ENCODE measurements at places on chromosomes 4 and X.

DNA sequence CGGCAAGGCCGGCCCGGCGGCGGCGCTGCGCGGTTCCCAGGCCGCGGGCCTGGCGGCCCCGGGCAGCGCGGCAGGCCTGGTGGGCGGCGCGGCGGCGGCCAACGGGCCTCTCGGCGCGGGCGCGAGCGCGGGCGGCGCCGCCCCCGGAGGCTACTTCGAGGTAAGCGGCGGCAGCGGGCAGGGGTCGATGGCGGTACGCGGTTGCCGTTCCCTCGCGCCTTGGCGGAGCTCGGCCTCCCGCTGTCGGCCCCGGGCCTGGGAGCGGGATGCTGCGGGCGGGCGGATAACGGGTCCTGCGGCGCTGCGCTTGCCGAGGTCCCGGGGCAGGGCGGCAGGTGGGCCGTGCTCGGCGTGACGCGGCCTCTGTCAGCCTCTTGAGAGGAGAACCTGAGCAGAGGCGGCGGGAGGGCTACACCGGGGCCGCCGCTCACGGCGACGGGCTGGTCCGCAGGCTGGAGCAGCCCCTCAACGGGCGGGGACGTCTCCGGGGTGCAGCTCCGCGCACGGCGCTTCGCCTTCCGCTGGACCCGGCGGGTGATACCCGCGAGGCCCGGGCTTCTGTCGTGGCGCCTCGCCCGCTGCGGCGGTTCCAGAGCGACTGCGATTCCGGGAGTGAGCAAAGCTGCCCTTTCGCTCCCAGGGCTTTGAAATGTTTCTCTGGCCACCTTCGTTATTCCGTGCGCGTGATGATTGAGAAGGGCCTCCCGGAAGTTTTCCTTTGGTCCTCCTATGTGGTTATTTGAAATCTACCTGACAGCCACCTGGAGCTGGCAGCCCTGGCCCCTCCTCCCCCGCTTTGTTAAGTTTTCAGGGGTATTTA is 774 bp downstream of the FAM193A start:
- DNase-seq: peak; percentile 54

DNA sequence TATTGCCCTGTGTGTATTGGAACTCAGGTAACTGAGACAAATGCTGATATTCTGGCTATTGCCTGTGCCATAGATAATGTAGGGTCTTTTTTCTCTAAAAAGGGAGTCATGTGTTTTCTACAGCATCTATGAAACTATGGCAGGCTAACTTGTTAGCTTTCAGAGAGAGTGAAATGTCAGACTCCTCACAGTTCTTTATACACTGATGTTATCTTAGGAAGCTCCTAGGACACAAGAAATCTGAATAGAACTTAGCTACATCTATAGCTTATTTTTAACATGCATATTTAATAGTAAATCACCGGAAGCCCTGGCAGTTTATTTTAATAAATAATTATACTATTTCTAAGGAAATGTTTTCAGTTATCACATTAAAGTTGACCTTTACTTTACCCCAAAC is 369.6 kb downstream of the NAF1 start:
- no peak for DNase-seq

GRCh38 chrX:30607155-30607554 is 29.6 kb upstream of the TASL start:
- no peak for DNase-seq

- no peak for DNase-seq
These were observed 15.1 kb upstream of the REPS2 start for GRCh38 chrX:16931371-16931770.

- peak; percentile 52 for DNase-seq
These were observed 2.4 kb upstream of the MORF4L2 start for GRCh38 chrX:103688946-103689345.

- DNase-seq: no peak
These were observed 367.5 kb upstream of the CTSO start for GRCh38 chr4:156321203-156321602.

GRCh38 chrX:70405003-70405402 is 18.1 kb upstream of the GDPD2 start:
- DNase-seq: no peak

DNA sequence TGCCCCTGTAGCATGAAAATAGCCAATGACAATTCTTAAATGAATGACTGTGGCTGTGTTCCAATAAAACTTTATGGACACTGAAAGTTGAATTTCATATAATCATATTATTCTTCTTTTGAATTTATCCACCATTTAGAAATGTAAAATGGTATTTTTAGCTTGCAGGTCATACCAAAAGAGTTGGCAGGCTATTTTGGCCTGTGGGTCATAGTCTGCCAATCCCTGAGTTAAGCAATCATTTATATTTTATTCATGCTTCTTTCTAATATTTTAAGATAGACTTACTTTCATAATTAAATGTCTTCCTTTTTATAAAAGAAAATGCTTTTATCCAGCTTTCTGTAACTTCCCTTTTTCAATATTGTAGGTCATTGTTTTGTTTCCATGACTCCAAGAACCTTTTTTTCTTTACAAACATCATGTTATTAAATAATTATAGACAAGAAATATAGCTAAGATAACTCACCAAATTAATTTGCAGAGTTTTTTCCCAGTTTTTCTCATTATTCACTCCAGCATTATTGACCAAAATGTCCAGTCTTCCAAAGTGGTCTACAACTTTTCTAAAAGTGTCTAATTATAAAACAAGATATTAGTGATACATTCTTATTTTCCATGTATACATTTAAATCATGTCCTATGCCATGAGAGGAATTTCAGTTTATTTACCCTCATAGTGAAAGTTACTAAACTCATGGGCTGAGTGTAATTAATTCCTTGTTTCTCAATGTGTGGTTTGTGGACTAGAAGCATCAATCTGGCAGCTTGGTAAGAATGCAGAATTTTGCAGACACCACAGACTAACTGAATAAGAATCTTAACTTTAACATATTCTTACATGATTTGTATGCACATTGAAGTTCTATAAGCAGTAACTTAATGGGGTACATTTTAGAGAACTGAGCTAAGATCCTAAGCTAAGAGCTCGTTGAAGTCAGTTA is 4.5 kb downstream of the HPGD start:
- DNase-seq: no peak

- DNase-seq: no peak
These were observed 109.9 kb downstream of the WDFY3 start for GRCh38 chr4:84856468-84857049.

DNA sequence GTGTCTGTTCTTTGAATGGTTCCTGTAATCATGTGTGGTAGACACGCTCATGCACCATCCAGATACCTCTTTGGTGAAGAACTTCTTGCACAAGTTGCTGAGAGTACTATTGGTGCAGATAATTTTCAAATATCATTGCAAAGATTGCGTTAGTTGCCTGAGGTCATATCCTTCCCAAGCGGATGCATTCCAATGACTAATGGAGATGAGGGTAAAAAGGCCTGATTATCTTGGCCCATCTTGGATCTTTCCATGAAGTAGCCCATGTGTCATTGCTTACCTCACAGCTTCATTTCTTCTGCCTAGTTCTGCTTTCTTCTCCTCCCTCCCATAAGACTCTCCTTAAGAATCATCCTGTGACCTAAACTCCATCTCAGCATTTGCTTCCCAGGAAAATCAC is 384.9 kb upstream of the CNKSR2 start:
- DNase-seq: no peak

DNA sequence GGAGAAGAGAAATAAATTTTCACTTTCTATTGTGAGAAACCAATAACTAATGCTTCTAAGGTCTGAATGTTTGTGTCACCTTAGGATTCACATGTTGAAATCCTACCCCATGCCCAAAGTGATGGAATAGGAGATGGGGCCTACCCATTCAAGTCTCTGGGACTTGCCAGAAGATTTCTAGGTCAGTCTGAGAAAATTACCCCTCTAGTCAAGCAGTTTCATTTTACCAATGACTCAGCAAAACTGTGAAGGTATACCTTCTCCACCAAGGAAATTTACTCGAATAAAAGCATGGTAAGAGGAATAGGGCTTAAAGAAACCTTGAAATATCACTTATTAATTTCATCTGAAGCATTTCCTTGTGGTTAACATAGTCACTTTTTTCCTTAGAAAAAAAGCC is 23.5 kb upstream of the PAPSS1 start:
- DNase-seq: no peak

DNA sequence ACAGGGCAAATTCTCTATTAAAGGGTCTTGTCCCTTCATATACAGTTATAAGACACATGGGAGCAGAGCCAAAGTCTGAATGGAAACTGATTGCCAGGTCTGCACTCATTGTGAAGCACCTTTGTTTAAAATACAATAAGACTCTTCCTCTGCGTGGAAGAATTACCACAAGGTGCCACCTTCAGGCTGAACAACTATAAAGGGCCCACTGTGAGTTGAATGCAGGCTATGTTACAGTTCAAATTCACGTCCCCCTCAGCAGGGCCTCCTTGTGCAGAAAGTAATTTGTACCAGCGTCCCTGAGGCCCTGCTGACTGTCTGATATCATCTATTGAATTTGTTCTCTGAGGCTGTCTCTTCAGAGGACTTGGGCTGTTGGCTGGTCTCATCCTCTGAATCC is 225.8 kb upstream of the TEX13C start:
- no peak for DNase-seq

GRCh38 chr4:170247596-170247995 is 157.8 kb upstream of the AADAT start:
- DNase-seq: no peak

- DNase-seq: no peak
These were observed 145.0 kb downstream of the SOWAHB start for GRCh38 chr4:76752861-76753501.

DNA sequence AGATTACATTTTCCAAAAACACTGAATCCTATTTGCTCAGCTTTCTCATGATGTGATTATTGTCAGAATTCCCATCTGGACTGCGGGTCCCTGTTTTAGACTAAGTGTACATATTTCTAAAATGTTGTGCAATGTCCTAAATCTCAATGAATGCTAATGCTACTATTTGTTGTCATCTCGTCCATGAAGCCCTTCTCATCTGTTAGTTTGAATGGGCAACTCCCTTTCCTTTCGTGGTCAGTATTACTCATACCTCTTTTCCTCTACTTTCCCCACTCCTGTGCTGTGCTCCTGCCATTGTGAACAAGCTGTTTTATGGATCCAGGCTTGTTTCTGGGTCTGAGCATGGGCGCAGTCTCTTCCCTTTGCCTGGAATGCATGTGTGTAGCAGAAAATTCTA is 91.0 kb downstream of the MID1 start:
- DNase-seq: no peak

DNA sequence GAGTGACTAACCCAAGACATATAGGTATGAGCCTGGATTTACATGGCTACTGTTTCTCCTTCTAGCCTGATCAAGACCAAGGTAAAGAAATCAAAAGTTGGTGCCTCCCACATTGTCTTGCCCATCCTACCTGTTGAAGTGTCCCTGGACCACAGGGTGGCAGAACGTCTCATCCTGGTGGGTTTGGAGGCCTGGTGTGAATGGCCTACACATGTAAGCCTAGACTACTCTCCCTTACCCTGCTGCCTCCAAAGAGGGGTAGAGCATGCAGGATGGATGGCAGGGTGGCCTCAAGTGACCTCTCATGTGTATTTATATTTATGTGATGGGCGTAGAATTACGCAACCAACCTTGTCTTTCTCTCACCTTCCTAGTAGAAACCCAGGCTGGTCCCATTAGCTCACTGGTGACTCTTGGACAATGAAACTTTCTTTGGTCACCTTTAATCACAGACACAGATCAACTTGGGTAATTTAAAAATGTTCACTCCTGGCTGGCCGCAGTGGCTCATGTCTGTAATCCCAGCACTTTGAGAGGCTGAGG is 73.3 kb upstream of the SOD3 start:
- no peak for DNase-seq

DNA sequence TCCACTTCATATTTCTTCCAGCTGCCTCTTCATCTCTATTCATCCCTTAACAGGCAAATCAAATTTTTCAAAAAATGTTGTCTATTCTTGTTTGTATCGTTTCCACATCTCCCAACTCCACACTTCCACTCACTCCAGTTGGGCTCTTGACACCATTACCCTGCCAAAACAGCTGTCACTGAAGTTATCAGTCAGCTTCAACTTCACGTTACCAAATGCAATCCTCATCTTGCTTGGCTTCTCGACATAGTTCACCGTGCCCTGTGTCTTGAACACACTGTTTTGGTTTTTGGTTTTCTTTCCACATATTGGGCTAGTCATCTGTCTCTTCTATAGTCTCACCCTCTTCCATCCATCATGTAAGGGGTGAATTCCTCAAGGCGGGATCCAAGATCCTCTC is 65.2 kb downstream of the GALNT7 start:
- no peak for DNase-seq

GRCh38 chr4:26081795-26082498 is 167.9 kb downstream of the SMIM20 start:
- peak; percentile 74 for DNase-seq

DNA sequence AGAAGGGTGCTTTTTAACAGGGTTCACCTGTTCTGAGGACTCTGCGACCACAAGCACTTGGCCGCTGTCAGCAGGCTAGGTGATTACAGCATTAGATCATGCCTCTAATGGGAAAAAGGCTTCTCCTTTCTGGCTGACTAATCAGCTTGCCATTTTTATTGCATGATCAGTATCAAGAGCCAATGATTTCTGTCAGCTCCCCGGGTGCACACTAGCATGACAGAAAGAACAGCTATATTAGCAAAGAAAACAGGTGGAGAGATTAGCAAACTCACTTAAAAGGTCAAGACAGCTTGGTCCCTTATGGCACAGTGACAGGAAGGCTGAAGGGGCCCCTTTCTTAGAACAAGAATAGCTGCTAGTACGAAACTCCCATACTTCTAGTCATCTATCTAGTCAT is 170.0 kb downstream of the SMIM20 start:
- DNase-seq: peak; percentile 53

GRCh38 chr4:45692131-45692735 is 431.6 kb downstream of the GABRG1 start:
- DNase-seq: no peak

DNA sequence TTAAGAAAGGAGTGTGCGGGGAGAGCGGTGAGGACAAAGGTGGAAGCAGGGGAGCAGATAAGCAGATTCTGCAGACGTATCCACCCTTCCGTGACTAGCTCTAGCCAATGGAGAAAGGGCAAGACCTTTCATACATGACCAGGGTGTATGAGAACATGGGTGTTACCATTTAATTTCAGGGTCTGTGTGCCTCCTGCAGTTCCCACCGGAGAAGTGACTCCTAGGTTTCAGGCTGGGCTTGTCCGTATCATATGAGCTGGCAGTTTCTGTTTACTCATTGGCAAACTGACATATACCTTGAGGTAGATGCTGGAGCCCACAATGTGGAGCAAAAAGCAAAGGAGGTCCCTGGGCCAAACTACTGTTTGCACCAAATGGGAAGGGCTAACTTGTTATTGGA is 6.8 kb downstream of the RBM47 start:
- DNase-seq: peak; percentile 82

GRCh38 chr4:84502333-84502954 is 3.4 kb upstream of the NKX6-1 start:
- DNase-seq: no peak

GRCh38 chrX:63506320-63506719 is 155.2 kb upstream of the SPIN4 start:
- DNase-seq: peak; percentile 4

GRCh38 chr4:174275101-174275500 is 8.4 kb downstream of the FBXO8 start:
- no peak for DNase-seq

- DNase-seq: no peak
These were observed 31.4 kb upstream of the ARSH start for GRCh38 chrX:2974961-2975360.

Measured in activated CD4-positive, alpha-beta T cell treated with anti-CD3 and anti-CD28 coated beads, Interleukin-10, Interleukin-2, amounts not matched to agents 100 ng/mL and 50 ng/mL, durations not matched to agents 16 hours and 8 hours (primary cell).